Glutamatergic neuron (in vitro differentiated cells): ENCODE measurements at places on chromosomes 2 and 18. TPM values are rescaled to one million over a fixed set of nuclear protein-coding genes. Genes with fewer than 3 reads are reported as not detected.

GRCh38 chr2:15955232-15955988 lies 15.1 kb downstream of the MYCN start:
- no peaks in the 10 kb centered on the region for H3K36me3 ChIP-seq
- H3K4me1 ChIP-seq, result peaks cover 2% of the 10 kb centered on the region
- DNase-seq, result no peak

DNA sequence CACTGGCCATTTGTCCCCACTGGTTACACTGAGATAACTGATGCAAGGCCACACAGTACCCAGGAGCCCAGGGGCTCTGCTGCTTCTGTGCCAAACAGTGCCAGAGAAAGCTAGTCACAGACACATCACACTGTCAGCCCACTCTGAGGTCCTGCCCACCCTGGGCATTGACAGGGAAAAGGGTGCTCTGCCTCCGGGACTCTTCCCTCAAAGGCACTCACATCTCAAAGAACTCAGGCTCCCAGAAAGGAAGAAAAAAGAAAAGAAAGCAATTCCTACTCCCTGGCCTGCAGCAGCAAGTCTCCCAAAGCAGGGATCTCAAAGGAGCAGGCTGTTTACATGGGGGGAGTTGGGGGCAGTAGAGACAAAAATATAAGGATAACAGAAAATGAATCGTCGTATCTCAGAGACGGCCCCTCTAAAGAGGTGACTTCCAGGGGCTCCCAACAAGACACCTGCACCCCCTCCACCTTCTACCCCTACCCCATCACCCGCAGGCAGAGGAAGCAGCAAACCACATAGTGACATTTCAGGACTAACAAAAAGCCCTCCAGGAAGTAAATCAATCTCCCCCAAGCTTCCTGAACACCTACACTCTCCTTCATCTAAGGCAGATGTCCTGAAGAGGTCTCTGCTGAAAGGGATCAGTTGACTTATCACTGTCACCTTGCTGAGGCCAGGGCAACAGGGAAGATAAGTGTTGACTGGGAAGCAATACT lies 247.6 kb downstream of the TNS1 start:
- no peak overlapping the region for H3K4me3 ChIP-seq
- no peaks in the 10 kb centered on the region for H3K36me3 ChIP-seq
- H3K27ac ChIP-seq, result no peak overlapping the region

GRCh38 chr2:74873678-74874640 lies 40.0 kb downstream of the HK2 start:
- peaks cover 10% of the 10 kb centered on the region for H3K4me1 ChIP-seq
- H3K27ac ChIP-seq, result no peak overlapping the region
- H3K27me3 ChIP-seq, result no peaks in the 10 kb centered on the region
- no peak for DNase-seq

- no peak overlapping the region for H3K4me3 ChIP-seq
- H3K27me3 ChIP-seq, result peaks cover 5% of the 10 kb centered on the region
- H3K4me1 ChIP-seq, result peaks cover 31% of the 10 kb centered on the region
- peaks cover 5% of the 10 kb centered on the region for H3K36me3 ChIP-seq
Measured at GRCh38 chr2:120711694-120712093, 24.0 kb upstream of the GLI2 start.

GRCh38 chr2:167833294-167833693 lies 414.1 kb downstream of the STK39 start:
- no peak for DNase-seq
- H3K4me3 ChIP-seq, result peak overlapping the region; percentile 75
- peaks cover 2% of the 10 kb centered on the region for H3K27me3 ChIP-seq
- peak overlapping the region; percentile 94 for H3K27ac ChIP-seq
- peaks cover 26% of the 10 kb centered on the region for H3K4me1 ChIP-seq

DNA sequence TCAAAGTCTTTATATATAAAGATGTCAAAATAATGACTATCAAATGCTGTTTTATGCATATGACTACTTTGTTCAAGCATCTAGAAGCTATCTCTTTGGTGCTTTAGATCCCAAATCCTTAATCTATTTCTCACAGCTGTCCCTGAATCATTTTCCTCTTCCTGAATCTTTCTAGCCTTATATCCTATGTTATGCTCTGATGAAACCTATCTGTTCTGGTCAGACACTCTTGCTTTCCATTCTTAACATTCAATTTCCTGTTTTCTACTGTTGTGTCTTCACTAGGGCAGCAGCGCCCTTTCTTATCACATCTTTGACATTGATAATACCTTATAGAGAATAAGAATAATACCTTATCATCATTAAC lies 6.3 kb upstream of the PARD3B start:
- no peak for DNase-seq
- H3K27ac ChIP-seq, result no peak overlapping the region
- H3K36me3 ChIP-seq, result no peaks in the 10 kb centered on the region
- no peaks in the 10 kb centered on the region for H3K4me1 ChIP-seq

GRCh38 chr2:95552911-95553310 lies 38.9 kb upstream of the TRIM43 start:
- no peak for DNase-seq
- no peak overlapping the region for H3K27ac ChIP-seq
- no peak overlapping the region for H3K4me3 ChIP-seq
- H3K36me3 ChIP-seq, result no peaks in the 10 kb centered on the region
- peaks cover 2% of the 10 kb centered on the region for H3K4me1 ChIP-seq

DNA sequence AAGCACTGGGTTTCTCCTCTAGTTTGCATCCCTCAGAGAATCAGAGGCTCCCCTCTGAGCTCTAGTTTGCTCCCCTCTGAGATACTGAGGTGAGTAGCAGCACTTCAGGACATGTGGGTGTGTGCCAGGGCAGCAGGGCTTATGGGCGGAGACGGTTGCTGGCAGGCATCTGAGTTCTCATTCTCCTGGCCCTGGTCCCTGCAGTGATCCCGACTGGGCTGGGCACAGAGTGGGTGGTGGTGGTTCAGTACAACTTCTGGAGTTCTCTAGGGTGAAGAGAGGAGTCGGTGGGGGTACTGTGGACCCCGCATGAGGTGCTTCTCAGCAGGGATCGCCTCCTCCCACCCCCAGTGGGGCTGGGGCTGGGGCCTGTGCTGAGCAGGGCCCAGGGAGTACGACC lies 47.9 kb downstream of the BOLA3 start:
- H3K4me1 ChIP-seq, result no peaks in the 10 kb centered on the region
- H3K27me3 ChIP-seq, result peaks cover 18% of the 10 kb centered on the region
- H3K4me3 ChIP-seq, result no peak overlapping the region
- no peak for DNase-seq
- peaks cover 5% of the 10 kb centered on the region for H3K36me3 ChIP-seq
- H3K27ac ChIP-seq, result no peak overlapping the region

- H3K27me3 ChIP-seq, result no peaks in the 10 kb centered on the region
- no peak overlapping the region for H3K4me3 ChIP-seq
- no peak overlapping the region for H3K27ac ChIP-seq
- H3K4me1 ChIP-seq, result no peaks in the 10 kb centered on the region
Measured at GRCh38 chr2:113078350-113078839, 10.6 kb downstream of the IL1F10 start.

DNA sequence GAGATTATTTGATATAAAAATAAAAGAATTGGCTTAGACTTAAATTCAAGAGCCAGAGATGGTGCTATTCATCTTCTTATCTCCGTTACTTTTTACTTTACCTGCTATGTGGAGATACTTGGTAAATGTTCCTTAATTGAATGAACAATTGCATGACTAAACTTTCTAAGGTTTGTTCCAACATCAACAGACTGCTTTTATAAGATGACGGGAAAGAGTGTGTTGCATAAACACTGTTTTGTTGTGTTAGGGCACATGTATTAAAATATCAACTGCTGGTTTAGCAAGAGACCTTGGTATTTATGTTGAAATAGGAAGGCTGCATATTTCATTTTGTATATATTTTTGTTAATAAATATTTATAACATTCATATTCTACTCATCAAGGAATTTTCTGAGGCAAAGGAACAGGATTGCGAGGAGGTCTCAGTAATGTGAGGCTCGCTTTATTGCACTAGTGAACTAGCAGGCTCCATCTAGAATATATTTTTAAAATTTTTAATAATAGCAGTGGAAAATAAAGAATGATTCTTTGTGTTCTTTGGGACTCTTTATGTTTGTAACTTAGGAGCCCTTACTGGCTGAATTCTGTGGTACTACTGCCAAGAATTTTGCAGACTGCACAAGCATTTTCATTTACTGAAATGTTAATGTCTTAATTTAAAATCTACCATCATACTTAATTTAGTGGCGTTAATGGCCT lies 10.7 kb upstream of the NFE2L2 start:
- no peak overlapping the region for H3K4me3 ChIP-seq
- H3K36me3 ChIP-seq, result no peaks in the 10 kb centered on the region
- H3K4me1 ChIP-seq, result no peaks in the 10 kb centered on the region
- no peaks in the 10 kb centered on the region for H3K27me3 ChIP-seq

- H3K36me3 ChIP-seq, result no peaks in the 10 kb centered on the region
- H3K4me3 ChIP-seq, result peak overlapping the region; percentile 100
- H3K4me1 ChIP-seq, result peaks cover 15% of the 10 kb centered on the region
- DNase-seq, result peak; percentile 61
- peak overlapping the region; percentile 97 for H3K27ac ChIP-seq
Measured at GRCh38 chr2:219230059-219230540, 494 bp downstream of the ANKZF1 start.

DNA sequence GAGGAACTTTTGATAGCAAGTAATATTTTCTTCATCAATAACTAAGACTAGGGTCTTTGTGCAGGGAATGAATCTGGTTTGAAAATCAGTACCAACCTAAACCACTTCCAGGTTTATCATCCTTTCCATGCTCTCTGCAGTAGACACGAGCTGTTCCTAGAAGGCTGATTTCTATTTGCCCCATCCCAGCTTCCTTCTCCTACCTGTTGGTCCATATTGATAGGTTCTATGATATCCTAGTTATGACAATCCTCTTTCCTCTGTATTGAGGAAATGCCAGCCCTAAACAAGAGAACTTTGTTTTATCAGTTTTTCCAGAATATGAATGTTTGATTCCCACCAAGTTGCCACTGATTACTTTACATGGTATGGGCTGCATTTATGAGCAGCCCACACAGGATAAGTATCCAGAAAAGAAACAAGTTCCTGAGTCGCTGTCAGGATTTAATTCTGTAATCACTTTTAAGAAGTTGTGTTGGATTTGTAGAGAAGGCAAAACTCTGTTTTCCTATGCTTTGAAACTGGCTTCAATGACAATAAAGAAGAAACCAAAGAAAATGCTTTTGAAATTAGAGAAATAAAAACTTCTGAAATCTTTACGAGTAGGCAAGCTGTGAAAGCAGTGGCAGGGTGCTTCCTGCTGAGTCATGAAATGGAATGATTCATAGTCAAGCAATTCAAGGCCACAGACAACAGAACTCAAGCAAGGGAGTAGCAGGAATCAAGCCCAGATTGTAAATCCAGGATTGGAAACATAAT lies 37.3 kb upstream of the TANK start:
- peaks cover 3% of the 10 kb centered on the region for H3K27me3 ChIP-seq
- H3K27ac ChIP-seq, result no peak overlapping the region
- H3K4me1 ChIP-seq, result no peaks in the 10 kb centered on the region
- no peak for DNase-seq

GRCh38 chr2:126878601-126879000 lies 20.1 kb upstream of the TEX51 start:
- no peak overlapping the region for H3K27ac ChIP-seq
- peaks cover 16% of the 10 kb centered on the region for H3K36me3 ChIP-seq
- H3K27me3 ChIP-seq, result peaks cover 6% of the 10 kb centered on the region
- no peak overlapping the region for H3K4me3 ChIP-seq

DNA sequence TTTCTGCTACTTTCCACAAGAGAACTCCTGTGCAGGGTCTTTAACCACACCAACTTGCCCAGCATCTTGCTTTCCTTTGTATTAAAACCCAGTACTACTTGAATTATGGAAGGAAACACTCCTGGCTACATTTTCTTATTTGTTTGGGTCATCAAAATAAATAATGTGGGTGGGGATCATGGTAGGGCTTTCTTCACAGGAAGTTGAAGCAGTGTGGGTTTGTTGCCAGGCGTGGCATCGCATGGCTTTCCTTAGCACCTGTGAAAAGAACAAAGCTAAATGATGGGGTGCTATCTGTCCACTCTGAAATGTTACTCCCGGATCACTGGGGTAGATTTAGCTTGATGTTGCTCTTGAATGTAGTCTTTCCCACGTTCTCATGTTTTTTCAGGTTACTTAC lies 18.7 kb downstream of the ARHGAP25 start:
- no peak for DNase-seq

DNA sequence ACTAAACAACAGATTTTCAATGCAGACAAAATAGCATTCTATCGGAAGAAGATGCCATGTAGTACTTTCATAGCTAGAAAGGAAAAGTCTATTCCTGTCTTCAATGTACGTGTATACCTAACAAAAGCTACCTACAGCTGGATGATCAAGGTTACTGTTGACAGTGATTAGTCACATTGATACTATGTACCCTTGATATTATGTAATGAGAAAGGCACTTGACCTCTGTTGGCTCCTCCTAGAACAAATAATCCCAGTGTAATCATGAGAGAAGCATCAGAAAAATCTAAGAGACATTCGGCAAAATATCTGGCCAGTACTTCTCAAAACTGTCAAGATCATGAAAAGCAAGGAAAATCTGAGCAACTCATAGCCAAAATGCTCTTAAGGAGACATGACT lies 44.4 kb upstream of the LRRTM4 start:
- no peaks in the 10 kb centered on the region for H3K4me1 ChIP-seq
- no peak for DNase-seq
- no peak overlapping the region for H3K27ac ChIP-seq

DNA sequence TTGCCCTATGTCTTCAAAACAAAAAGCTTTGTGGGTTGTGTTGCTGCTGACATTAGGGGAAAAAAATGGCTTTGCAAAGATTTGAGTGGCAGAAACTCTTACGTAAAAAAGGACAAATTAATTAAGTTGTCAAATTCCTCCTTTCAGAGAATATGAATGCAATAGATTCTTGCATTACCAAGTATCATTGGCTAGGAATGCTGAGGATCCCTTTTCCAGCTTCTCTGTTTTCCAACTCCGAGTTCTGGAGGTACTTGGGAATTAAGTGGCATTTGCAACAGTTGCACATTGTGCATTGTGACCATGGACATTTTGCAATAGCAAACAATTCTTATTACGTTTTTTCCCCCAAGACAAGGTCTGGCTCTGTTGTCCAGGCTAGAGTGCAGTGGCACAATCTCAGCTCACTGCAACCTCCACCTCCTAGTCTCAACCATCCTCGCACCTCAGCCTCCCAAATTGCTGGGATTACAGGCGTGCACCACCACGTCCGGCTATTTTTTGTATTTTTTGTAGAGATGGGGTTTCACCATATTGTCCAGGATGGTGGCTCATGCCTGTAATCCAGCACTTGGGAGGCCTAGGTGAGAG lies 29.9 kb upstream of the PPP1CB start:
- no peak overlapping the region for H3K4me3 ChIP-seq
- no peak overlapping the region for H3K27ac ChIP-seq
- no peaks in the 10 kb centered on the region for H3K4me1 ChIP-seq
- H3K27me3 ChIP-seq, result peaks cover 4% of the 10 kb centered on the region

ASPRV1 gene
- total RNA-seq, result 2.5 TPM

LOXL3 gene
- total RNA-seq, result 64.2 TPM
